Activated gamma-delta T cell (primary cell): ENCODE measurements at places on chromosomes 5 and 9.

GRCh38 chr9:100785946-100786345 is 208.1 kb downstream of the CAVIN4 start:
- no peak for DNase-seq

- no peak for DNase-seq
Measured at GRCh38 chr5:129438322-129438721, 21.8 kb upstream of the ADAMTS19 start.

DNA sequence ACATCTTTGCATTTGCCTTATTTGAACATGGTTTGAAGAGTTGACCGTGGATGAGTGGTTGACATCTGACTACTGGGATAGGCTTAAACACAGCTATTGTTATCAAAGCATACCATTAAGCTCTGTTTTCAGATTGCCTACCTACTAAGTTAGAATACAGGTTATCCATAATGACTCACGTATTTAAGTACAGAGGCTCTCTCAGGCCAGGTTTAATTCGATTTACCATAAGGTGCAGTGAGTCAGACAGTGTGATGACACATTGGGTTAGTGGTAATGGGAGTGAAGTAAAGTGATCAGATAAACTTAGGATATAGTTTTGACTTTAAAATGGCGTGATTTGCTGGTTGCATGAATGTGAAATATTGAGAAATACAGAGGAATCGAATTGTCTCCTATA is 732.0 kb upstream of the CTNND2 start:
- DNase-seq: no peak

- no peak for DNase-seq
Measured at GRCh38 chr9:106467113-106467864, 395.7 kb upstream of the ZNF462 start.

DNA sequence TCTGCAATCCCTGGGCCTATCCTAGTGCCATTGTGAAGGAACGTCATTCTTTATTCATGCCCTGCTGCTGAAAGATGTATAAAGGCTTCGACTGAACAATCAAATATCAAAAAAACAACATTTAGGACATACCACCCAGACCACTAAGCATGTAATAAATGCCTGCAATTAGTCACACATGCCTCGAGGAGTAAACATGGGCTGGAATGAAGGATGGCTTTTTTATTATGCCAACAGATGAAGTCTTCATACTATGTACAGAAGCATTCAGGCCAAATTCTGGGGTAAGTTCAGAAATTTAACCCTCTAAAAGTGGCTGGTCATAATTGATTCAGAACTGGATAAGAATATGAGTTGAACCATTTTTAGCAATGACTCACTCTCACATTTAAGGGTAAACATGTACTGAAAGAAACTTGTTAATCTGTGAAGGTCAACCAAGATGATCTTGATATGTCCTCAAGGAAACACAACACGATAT is 38.1 kb downstream of the FAM240B start:
- DNase-seq: no peak

DNA sequence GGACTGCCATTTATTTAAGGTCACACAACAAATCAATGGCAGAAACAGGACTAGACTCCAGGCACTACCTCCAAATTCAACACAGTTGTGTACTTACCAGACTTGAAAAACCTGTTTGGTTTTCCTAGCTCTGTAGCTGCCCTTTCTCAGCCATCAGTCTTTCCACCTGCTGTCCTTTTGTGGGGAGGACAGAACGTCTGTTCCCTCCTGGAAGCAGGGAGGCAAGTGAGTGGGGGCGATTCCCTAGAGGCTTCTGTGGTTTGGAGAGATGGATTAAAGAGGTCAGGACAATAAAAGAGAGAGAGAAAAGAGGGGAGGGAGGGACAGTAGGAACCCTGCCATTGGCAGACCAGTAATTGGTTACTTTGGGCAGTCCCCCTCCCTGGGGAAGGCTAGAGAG is 14.7 kb downstream of the ASTN2 start:
- no peak for DNase-seq

DNA sequence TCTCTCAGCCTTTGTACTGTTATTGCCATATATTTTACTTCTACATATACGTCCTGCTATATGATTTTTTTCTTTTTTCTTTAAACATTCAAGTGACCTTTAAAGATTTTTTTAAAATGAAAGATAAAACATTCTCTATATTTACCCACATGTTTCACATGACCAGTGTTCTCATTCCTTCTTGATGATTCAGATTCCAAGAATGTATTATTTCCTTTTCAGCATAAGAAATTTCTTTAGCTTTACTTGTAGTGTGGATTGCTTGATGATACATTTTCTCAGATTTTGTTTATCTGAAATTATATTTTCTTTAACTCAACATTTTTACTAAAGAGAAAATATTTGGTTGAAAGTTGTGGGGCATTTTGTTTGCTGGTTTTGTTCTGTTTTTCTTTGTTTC is 792.1 kb downstream of the BRINP1 start:
- DNase-seq: no peak
